ENCODE measurements at places on chromosomes 4 and X.

- no peak for DNase-seq
Measured at GRCh38 chr4:14749910-14750309, 252.4 kb upstream of the CPEB2 start.

- peak; percentile 17 for DNase-seq
Measured at GRCh38 chr4:87465739-87466366, 43.5 kb downstream of the NUDT9 start.

GRCh38 chr4:80306260-80306659, 29.3 kb upstream of the CFAP299 start:
- DNase-seq, result no peak

DNA sequence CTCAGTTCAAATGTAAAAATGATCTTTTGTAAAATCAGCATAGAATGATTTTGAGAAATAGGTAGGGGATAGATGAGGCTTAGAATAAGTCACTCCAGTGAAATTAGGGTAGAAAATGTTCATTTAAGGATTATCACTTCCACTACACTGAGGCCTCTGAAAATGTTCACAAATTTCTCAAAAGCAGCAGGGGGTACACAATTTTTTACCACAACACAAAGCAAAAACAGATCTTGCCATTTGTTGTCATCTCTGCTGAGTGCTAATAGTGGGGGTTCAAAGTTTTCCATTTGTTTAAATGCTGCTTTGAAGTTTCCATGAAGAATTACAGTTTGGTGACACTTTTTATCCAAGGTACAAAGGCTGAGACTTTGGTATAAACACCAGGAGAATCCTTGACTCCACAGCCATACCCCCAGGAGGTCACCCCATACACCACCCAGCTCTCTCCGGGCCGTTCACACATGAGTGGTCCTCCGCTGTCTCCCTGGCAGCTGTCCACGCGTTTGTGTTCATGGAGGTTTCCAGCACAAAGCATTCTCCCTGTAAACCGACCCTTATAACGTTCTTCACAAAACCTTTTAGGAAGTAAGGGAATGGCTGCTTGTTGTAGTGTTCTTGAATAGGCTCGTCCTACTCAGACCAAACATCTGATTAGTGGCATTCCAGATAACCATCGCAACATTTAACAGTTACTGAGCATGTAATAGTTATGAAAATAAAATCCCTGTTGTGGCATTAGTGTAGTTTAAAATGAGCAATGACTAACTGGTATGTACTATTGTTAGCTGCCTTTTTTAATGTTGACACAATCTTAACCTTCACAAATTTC, 71.0 kb downstream of the PRSS12 start:
- no peak for DNase-seq
